Stimulated activated CD8-positive, alpha-beta memory T cell treated with anti-CD3 and anti-CD28 coated beads, Interleukin-2, amount 100 ng/mL, for 1 hour (primary cell): ENCODE measurements at places on chromosomes 2 and 18.

- no peak for DNase-seq
These were observed 974.2 kb downstream of the ERBB4 start for GRCh38 chr2:211564441-211564840.

DNA sequence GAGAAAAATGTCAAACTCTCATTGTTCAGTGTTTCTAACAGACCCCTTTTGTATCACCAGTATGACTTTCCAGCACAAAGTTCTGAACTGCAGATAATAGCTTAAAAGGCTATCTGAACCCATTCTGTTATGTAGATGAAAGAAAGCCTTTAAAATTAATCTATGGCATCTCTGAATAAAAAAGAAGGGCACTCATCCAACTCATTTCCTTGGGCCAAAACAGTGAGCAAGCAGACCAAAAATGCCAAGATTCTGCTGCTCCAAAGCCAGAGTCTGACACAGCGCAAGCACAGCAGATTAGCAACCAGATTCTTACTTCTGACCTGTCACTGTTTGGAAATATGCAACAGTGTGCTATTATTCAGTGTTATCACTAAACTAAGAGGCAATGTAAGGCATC is 22.6 kb upstream of the ITGA6 start:
- DNase-seq: no peak

DNA sequence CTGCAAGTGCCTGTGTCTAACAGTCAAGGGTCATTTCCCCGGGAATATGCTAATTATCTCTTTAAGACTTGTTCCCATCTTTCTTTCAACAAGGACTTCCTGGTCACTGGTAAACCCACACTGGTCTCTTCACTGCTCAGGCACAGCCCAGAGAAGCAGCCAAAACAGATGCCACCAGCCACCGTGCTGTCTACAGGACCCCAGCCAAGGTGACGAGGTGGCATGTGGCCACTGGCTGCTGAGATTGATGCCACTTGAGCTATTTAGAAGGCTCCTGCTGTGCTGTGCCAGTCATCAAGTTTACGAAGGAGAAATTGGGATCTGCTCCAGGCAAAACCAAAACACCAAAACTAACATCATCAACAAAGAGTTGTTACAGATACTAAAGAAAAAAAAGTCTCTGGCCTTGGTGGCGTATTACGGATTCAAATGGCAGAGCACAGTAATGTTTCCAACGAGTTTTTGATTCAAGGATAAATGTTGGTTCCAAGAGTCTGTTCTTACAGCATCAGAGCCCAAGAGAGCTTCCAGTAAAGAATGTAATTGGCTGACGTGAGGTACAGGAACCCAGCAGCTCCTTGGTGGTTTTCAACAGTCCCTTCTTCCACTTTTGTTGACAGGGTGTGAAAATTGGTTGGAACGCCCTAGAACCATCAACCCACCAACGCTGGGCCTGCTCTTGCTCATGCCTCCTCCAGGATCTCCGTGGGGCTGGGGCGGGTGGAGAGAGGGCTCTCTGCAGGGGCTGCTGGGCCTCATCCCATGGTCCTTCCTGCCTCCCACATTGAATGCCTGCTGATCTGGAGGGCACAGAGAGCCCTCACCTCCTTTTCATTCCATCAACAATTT is 63.7 kb upstream of the ZCCHC2 start:
- no peak for DNase-seq

- no peak for DNase-seq
These were observed 26.5 kb downstream of the ST6GAL2 start for GRCh38 chr2:106859498-106859897.

DNA sequence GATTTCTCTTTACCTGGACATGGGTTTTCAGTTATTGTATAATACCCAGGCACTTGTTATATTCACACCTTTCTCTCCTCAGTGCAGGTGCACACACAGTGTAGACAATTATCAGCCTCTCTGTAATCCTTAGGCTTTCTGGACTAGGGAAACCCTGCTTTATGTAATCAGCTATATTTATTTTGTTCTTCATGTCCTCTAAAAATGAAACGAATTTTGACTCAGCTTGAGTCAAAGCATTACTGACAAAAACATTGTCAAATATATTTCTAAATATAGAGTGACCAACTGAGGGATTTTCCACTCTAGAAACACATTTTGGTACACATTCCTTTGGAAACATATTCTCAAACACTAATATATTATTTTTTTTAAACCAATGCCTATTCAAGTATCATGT is 144.8 kb upstream of the GULP1 start:
- no peak for DNase-seq

DNA sequence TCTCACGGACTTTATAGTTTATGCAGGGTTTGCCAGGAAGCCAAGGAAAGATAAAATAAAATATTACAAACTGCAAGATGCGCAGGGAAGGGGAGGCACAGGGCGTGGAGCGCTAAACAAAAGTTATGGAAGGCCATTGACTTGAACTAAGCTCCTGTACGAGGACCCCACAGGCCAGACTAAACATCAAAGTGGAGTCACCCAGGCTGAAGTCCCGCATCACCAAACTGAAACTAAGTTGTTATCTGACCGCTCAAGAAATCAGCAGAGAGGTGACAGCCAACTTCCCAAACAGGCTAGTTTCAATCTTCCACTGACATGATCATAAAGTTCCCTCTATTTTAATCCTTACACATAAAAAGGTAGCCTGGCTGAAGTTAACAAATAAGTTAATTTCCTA is 90.5 kb upstream of the YWHAQ start:
- DNase-seq: no peak

DNA sequence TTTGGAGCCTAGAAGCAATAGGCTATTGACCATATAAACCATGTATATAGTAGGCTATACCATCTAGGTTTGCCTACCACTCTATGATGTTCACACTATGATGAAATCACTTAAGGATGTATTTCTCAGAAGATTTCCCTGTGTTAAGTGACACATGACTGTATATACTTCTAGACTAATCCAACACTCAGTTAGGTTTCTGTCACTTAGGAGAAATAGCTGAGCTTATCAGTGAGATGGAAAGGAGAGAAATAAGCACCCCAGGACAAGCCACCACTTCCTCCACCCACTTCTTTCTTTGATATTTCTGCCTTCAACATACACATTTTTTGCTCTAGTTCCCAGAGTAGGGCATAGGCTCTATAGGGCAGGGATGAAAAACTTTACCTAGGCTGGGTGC is 7.8 kb downstream of the PECR start:
- DNase-seq: no peak

DNA sequence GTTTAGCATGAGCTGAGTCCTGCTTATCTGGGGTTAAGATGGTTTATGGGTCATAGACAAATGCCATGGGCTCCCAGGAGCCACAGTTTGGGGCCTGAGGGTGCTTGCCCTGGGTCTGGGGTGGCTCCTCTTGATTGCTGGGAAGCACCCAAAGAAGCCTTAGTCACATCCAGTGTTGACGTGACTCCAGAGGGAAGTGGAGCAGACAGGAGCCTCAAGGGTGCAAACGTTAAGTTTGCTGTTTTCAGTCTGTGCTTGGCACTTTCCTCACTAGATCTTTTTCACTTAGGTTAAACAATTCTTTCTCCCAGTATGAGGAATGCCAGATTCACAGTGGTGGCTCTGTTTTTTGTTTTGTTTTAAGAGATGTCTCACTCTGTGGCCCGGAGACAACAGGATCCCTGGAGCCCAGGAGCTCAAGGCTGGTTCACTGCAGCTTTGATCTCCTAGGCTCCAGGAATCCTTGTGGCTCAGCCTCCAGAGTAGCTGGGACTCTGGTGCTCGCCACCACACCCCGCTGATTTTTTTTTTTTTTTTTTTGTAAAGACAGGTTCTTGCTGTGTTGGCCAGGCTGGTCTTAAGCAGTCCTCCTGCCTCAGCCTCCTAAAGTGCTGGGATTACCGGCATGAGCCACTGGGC is 251.3 kb downstream of the FAM210A start:
- DNase-seq: no peak

- DNase-seq: no peak
These were observed at the start of gene ZNF804A for GRCh38 chr2:184598316-184599053. Gene ZNF804A (plus strand): TSS chr2:184598529. CDS start chr2:184598960, 431 bp downstream.

- DNase-seq: no peak
These were observed 59.7 kb downstream of the SCG2 start for GRCh38 chr2:223542501-223542900.

DNA sequence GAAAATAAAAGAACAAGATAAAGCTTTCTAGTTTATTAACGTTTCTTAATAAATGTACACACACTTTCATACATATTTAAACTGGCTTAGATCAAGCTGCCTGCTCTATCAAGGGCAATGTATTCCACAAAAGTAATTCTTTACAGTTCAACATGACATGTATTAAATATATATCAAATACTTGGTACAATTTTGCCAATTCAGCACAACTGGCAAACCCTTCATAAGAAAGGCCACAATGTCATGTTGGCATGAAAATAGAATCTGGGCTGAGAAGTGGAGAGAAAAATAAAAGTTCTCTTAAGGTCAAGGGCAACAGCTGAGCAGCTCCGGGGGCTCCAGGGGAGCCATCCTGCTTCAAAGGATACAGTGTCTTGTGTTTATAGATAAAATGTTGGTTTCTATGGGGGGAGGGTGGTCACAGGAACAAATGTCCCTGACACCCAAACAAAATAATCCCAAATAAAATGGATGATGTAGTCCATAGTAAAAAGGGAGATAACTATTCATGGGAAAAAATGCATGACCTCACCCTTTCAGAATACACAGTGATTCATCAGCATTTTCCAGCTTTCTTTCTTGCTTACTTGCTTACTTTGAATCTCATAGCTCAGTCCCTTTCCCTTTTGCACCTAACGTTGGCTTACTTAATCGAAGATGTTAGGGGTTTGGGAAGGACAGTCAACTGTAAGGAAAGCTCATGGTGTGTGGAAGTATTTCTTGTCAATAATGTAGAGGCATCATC is 494.9 kb downstream of the NYAP2 start:
- DNase-seq: no peak

GRCh38 chr18:13530879-13531387 is 195.4 kb downstream of the FAM210A start:
- DNase-seq: no peak

GRCh38 chr18:79275461-79275860 is 120.3 kb upstream of the NFATC1 start:
- no peak for DNase-seq

- DNase-seq: no peak
These were observed 209.1 kb upstream of the ID2 start for GRCh38 chr2:8472545-8473323.

DNA sequence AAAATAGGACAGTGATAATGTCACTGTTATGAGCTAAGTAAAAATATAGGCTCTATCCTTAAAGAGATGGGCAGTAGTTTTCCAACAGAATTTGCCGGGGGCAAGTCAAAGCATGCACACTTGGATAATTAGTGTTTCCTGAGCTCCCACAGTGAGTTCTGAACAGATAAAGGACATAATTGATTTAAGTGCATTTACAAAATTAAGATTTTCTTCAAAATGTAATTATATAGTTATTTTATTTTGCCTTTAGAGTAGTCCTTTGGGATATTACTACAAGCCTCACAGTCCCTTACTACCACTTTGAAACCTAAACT is 107.6 kb downstream of the RAPGEF4 start:
- DNase-seq: no peak

GRCh38 chr2:138922973-138923563 is 142.9 kb upstream of the NXPH2 start:
- no peak for DNase-seq

- no peak for DNase-seq
These were observed 682.0 kb downstream of the IRS1 start for GRCh38 chr2:226117510-226118065.

GRCh38 chr2:79139423-79139822 is 19.1 kb downstream of the REG1A start:
- DNase-seq: no peak

- no peak for DNase-seq
These were observed 32.1 kb downstream of the FARSB start for GRCh38 chr2:222623756-222624309.

- DNase-seq: no peak
These were observed 187.8 kb downstream of the FTCDNL1 start for GRCh38 chr2:199663157-199663556.

DNA sequence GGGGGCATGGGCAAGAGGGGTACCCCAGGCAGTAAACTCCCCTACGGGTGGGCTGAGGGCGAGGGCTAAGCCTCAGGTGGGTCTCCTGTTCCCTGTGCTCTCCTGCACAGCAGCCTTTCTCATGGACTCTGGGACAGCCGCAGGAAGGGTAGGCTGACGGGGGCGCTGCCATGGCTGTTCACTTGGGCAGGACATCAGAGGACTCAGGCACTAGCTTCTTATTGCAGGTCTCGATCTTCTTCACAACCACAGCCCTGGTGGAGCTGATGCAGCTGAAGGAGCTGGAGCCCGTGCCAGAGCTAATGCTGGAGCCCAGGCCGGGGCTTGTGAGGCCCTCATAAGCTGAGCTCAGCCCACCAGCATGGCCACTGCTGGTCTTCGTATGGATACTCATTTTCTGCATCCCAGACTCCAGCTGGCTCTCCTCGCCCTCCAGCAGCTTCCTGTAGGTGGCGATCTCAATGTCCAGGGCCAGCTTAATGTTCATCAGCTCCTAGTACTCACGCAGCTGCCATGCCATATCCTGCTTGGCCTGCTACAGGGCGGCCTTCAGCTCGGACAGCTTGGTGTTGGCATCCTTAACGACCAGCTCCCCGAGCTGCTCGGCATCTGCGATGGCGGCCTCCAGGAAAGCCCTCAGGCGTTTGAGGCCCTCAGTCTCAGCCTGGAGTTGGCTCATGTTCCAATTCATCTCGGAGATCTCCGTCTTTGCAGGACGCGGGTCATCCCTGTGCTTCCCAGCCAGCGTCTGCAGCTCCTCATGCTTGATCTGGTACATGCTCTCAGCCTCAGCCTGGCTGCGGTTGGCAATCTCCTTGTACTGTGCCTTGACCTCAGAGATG is 359.8 kb upstream of the SETBP1 start:
- no peak for DNase-seq

DNA sequence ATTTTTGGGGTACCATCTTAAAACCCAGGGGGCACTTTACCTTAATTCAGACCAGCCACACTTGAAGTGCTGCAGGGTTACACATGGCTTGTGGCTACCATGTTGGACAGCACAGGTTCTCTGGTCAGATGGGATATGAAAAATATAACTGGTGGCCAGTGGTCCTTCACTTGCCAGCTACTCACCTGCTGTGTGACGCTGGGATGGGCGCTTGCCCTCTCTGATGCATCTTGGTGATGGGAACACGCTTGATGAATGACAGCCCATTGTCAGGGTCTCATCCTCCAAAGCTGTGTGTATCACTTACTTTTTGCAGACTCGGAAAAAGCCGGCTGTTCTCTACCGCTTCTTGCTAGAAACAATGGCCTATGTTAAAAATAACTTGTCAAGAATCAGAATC is 22.5 kb downstream of the HJURP start:
- DNase-seq: no peak

GRCh38 chr2:178756843-178757242 is 50.4 kb downstream of the TTN start:
- DNase-seq: no peak

DNA sequence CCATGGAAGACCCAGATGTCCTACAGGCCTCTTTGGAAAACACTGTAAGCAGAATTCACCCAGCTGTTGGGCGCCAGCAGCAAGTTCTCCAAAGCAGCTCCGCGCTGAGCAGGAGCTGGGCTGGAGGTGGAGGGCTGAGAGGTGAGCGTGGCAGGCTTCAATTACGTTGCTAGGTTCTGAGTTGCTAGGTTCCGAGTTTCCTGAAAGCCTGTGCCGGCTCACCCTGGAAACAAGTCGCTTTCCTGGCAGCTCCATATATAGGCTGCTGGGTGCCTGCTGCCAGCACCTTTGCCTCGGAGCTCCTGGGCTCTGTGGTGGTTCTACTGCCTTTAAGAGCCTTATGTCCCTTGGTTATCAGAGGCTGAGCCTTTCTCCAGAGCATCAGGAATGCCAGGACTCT is 14.4 kb upstream of the EGR4 start:
- DNase-seq: no peak

GRCh38 chr2:230322561-230323384 is 4.2 kb upstream of the SP140L start:
- DNase-seq: no peak

- DNase-seq: no peak
These were observed at the start of gene SP5 for GRCh38 chr2:170715062-170715931. Gene SP5 (plus strand): TSS chr2:170715337. CDS start chr2:170715513, 176 bp downstream.
